ENCODE measurements at places on chromosomes 6 and 20.

DNA sequence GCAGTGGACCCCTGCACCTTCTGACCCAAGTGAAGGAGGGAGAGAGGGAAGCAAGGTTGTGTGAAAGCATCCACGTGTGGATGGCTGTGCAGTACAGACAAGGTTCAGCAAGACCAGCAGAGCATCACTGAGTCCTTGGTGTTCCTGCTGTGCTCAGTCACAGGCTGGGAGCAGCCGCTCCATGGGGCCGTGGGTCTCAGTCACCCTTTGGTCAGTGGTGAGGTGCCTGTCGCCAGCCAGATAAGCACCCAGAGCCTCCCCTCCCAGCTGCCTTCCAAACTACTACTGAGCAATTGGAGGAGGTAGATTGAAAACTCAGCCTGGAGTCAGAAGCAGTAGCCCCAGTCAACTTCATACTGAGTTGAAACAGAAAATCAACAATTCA lies 218.9 kb downstream of the SLC24A3 start:
- no peak for DNase-seq

- no peak for DNase-seq
These were observed 119.0 kb downstream of the EYA2 start for GRCh38 chr20:47013606-47014005.

DNA sequence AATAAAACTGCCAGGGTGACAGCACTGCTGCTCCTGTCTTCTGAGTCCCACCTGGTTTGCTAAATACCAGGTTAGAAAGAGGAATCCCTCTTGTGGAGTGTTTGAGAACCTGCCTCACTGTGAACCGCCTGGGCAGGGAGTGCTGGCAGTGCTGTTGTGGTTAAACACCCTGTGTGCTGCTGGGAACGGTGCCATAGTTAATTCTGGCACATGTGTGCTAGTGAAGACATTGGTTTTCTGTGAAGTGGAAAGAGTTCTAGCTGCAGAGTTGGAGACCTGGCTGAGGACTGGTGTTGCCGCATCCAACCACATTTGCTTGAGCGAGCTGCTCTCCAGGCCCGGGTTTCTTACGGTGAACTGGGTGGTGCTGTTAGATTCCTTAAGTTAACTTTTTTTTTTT lies 72.7 kb downstream of the IGF2R start:
- DNase-seq = no peak

DNA sequence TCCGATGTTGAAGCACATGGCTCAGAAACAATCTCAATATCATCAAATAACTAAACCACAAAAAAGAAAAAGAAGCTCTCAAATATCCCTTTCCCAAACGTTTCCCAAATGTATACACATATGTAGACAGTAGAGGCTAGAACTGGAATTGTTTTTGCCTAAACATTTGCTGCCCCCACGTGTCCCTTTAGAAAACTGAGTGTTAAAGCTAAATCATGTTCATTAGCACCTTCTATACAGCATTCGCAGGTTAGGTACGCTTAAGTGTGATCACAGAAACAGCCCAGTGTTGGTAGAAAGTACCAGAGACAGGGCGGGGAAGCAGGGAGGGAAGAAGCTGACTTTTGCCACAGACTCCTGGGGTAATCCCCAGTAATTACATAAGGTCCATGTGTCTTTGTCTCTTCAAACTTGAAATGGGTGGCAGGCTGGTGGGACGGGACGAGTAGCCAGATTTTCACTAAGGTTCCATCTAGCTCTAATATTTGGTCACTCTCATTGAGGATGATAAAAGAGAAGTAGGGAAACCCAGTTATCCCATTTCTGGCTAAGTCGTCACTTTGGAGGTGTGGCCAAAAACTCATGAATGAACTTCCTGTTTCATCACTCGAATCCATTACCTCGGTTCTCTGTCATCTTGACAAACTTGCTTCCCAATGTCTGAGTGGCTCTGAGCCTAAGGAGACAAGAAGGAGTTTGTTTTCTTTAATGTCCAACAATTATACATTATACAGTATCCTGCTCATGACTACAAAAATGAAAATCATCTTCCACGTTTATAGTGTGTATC lies 15.0 kb upstream of the TFAP2A start:
- DNase-seq = peak; percentile 65

- DNase-seq = no peak
These were observed 770.7 kb upstream of the EPHA7 start for GRCh38 chr6:94190030-94190429.

DNA sequence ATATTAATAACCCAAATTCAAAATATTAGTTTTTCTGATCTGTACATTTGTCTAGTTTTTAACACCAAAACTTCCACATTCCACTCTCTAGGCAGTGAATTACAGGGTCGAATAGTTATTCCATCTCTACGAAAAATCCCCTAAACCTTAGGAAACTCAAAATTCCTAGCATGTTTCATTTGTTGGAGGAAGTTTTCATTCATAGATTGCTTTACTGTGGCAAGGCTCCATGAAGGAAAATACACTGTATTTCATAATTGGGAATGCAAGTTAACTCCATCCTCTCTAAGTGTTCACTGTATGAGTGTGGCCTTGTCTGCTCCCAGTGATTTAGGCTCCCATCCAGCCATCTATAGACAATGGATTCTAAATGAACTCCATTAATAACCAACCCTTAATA lies 296.1 kb downstream of the TENT5A start:
- no peak for DNase-seq

DNA sequence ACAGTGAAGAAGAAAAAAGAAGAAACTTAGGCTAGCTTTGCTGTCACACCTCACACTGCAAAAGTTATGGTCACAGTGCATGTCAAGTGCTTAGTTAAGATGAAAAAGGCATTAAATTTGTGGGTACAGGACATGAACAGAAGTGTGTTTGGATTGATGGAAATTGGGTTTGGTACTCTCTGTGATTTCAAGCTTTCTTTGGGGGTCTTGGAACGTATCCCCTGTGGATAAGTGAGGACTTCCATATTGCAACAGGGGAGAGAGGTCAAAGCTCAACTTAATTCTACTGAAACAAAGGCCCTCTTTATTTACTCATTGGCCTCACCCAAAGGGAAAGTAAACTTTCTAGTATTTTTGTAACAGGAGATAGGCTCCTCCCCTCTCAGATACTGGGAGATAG lies 138.3 kb upstream of the FUT9 start:
- DNase-seq = no peak

- no peak for DNase-seq
These were observed 535 bp upstream of the ABCF1 start for GRCh38 chr6:30570740-30571074.

DNA sequence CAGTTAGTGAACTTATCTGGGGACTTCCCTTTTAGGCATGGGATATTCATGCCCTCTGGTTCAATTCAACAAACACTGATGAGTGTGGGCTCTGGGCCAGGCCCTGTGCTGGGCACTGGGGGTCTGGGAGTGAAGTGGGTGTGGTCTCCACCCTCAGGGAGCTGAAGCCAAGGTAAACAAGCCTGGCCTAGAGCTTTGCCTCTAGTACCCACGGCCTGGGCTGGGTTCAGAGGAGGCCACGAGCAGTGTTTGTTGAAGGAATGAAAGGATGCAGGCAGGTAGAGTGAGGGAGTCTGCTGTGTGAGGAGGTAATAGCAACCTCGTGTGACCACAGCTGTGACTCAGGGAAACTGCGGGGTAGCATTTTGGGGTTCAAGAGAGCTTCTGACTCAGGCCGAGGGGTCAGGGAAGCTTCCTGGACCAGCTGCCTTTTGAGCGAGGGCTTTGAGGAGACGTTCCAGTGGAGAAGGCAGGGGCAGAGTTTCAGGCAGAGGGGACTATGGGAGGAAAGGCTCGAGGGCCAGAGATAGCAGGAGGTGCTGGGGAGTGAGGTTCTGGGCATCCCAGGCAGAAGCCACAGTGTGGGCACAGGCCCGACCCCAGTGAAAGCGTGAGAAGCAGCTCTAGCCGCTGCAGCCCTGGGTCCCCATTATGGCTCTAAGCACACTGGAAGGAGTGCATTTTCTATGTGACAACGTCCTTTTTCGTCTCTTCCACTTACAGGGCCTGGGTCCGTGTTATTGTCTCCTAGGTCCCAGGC lies 5.6 kb downstream of the MYLK2 start:
- no peak for DNase-seq

GRCh38 chr20:42742926-42743325 lies 446.8 kb downstream of the PTPRT start:
- DNase-seq = no peak

GRCh38 chr6:10420546-10421157 lies 5.8 kb upstream of the TFAP2A start:
- no peak for DNase-seq

GRCh38 chr6:122871079-122871478 lies 82.0 kb downstream of the SMPDL3A start:
- no peak for DNase-seq

GRCh38 chr6:3081960-3082359 lies 13.7 kb downstream of the RIPK1 start:
- DNase-seq = no peak

- DNase-seq = no peak
These were observed 23.5 kb downstream of the BPIFA2 start for GRCh38 chr20:33191484-33191883.

DNA sequence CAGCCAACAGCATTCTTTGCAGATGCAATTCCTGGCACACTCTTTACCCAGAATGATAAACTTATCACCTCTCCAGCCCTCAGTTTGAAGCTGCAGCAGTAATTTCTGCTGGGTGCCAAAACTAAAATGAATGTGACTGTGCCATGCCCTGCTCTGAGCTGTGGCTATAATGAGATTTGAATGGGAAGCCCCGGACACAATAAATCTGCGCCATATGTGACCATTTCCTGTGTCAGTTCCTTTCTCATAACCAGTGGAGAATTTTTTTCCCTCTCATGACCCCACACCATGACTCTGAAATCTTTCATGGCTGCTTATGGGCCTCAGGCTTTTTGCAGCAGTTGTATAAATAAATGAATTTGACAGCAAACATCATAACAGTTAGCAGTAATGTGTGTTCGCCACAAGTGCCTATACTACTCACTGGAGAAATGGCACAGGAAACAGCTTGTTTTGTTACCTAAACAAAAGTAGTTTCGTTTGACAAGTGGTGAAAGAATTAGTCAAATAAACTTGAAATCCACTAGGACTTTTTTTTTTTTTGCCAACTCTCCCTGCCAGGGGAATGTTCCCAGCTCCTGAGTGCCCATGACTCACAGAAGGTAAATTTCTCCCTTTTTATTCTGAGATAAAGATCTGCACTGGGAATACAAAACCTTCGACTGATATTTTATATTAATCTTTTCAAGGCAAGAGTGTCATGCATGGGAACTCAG lies 408.4 kb downstream of the PKHD1 start:
- no peak for DNase-seq

- peak; percentile 85 for DNase-seq
These were observed 63.7 kb upstream of the CTNNBL1 start for GRCh38 chr20:37630166-37630565.

- no peak for DNase-seq
These were observed 100.5 kb upstream of the DTNBP1 start for GRCh38 chr6:15763364-15763763.

GRCh38 chr20:3731944-3732326 lies 550 bp upstream of the HSPA12B start:
- DNase-seq = no peak

DNA sequence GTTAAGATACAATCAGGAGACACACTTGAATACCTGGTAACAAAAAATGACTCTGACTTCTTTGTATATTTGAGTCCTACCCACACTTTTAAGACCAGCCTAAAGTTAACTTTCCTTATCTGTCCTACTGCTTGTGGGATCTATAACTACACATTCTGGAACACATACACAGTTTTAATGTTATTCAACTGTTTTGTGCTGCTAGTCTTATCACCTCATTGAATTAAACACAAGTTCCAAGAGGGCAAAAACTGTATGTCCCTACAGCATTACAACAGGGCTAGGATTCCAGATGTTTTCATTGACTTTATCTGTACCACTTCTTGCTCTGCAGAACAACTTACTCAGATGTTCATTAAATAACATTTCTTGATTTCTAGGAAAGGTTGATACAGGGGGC lies 2.8 kb downstream of the HMGN3 start:
- no peak for DNase-seq

DNA sequence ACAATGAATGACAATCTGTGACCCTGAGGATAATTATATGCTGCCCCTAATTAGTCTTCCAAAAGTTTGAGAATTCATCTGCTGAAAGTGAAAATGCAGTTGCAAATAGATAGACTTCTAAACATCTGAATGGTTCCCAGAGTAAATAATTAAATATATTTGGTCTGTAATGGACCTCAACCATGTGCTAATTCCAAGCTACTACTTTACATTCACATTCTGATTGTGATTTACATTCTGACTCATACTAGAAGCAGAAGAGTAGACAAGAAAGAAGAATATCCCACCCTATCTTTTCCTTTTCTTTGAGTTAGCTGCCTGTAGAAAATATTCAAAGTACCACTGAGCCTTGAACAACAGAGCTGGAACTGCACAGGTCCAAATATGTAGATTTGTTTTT lies 80.8 kb downstream of the PTPRK start:
- no peak for DNase-seq

GRCh38 chr20:19758133-19758500 lies at the start of gene RIN2:
Gene RIN2, plus strand, starts transcription at chr20:19758258. Its CDS starts 131,344 bp downstream, at chr20:19889602.
- peak; percentile 92 for DNase-seq

- DNase-seq = no peak
These were observed 427.3 kb upstream of the FLRT3 start for GRCh38 chr20:14764511-14765369.
